CD4-positive, alpha-beta T cell (primary cell): ENCODE measurements at places on chromosomes 5 and 9. TPM values are rescaled to one million over a fixed set of nuclear protein-coding genes. Genes with fewer than 3 reads are reported as not detected.

SLC6A19 gene
- not detected for total RNA-seq

DNA sequence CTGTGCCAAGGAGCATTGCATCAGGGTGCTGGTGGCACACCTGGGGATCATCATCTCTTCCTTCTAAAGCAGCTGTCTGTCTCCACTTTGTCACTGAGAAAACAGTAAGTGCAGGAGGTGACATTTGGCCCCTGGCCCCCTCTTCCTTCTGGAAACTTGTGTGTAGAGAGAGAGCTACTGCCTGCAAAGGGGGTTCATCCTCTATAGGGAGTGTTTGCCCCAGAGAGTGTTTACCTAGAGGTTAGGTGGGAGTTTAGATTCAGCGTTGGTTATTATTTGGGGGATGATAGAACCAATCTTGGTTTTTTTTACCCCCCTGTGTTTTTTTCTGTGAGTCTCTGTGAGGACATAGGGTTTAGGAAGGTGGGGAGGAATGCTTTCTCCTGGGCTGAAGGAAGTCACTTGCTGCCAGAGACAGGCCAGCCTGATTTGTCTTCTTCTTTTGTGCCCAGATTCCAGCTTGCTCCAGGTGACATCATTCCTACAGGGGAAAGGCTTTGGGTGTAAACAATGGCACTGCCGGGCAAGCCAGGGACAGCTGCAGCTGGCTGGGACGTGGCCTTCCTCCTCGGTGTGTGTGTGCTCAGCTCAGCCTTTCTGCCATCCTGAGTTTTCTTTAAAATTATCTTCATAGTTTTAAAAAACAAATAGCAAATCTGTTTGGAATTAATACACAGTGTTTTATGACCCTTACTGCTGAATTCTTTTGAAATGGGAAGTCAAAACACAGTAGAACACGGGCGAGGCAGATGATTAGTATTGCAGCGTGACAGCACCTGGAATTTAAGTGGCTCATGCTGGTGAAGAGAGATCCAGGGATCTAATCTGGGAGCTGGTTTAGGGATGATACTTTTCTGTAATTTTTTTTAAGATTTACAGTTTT is 24.5 kb downstream of the PRRC2B start:
- DNase-seq: no peak

- DNase-seq: no peak
Observed at GRCh38 chr9:111016016-111016415, 22.3 kb downstream of the LPAR1 start.

- no peak for DNase-seq
Observed at GRCh38 chr5:134541736-134542376, 16.4 kb downstream of the JADE2 start.

DNA sequence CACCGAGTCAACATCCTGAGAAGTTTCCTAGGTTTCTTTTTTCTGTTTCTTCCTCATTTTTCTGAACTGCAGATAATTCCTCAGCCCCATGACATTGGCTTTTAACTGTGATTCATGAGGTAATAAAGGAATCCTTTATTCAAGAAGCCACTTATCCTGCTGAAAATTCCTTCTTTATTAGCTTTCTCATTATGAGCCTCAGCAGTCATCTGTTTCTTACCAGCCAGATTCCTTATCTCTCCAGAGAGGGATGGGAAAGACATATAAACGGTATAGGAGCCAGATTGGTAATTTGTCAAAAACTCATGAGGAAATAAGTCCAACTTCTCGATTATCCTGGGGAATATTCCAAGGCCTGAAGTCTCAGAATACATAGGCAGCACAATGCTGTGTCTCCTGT is 465.4 kb downstream of the ICE1 start:
- DNase-seq: no peak

DNA sequence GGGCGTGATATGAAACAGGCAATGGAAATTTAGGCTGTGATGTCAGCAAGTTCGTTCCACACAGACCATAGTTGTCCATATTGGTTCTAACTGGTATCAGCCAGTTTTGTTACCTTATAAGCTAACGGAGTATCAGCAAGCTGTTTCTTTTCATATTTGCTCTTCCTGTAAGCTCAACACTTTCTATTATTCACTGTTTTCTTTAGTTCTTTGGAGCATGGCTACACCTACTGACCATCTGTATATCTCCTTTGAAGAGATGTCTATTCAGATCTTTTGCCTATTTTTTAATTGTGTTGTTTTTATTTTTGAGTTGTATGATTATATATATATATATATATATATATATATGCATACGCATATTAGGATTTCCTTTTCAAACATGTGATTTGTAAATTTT is 1057.2 kb upstream of the CDH10 start:
- no peak for DNase-seq

GRCh38 chr5:124054564-124054963 is 542.6 kb downstream of the CSNK1G3 start:
- DNase-seq: no peak

- DNase-seq: no peak
Observed at GRCh38 chr9:79884546-79884945, 312.8 kb downstream of the TLE4 start.

WDR38 gene
- total RNA-seq: not detected

CCL27 gene
- not detected for total RNA-seq

DNA sequence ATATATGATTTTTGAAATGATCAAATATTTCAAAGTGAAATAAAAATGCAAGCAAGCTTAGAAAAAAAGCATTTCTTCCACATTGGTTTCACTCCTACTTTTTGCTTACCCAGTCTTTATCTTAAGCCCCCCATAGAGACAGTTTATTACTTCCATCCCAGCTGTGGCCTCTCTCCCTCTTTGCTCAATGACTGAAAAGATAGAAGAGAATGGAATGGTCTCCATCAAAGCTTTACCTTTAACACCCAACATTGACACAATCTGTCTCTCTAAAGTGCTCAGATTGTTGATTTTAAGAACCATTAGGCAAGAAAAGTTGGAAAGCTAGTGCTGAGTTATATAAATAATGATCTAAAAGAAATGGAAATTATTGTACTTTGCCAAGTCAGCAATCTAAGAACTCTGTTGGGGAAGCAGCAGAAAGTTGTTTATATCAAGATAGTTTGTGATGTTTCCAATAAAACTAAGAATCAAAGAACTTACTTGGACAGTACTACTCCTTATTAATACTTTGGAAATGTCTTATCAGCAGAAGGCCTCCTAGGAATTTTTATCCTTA is 277.5 kb upstream of the NREP start:
- DNase-seq: no peak

ANKRD31 gene
- 0.55 TPM for total RNA-seq

DNA sequence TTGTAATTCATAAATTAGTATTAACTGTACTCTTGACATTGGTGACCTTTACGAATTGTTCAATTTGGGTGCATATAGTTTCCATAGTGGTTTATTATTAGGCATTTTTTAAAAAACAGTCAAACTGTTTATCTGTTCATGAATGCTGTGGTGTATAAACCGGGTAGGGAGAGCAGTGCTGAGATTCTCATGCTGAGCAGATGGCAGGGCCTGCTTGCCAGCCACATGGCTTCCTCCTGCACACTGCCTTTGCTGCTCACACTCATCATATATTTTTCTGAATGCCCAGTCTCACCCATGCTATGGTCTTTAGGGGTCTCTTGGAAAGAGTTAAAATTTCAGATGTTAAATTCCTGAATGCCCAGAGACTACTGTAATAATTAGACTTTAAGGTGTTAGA is 40.8 kb downstream of the NNT start:
- no peak for DNase-seq

GRCh38 chr9:109232449-109233237 is 65.6 kb upstream of the FRRS1L start:
- no peak for DNase-seq

DNA sequence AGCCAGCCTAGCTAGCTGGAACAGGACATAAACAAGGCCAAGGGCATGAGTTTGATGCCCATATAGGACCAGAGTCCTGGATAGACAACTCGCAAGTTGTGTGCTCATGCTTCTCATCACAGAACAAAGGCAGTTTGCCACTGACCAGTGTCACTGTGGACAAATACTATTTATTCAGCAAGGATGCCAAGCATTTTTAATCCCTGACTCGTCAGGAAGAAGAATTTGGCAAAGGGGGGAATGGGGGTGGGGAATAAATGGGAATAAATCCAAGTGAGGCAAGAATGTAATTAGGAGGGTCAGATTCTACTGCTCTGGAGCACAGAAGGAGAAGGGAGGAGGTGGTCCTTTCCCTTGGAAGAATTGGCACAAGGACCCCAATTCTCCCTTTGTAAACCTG is 46.8 kb upstream of the ANKRD55 start:
- DNase-seq: no peak

- DNase-seq: no peak
Observed at GRCh38 chr5:76113103-76113502, 29.9 kb downstream of the SV2C start.

NOXA1 gene
- total RNA-seq: 6.7 TPM

EIF4E1B gene
- total RNA-seq: not detected

RNF208 gene
- 0.66 TPM for total RNA-seq

SV2C gene
- 0.03 TPM for total RNA-seq

- no peak for DNase-seq
Observed at GRCh38 chr5:59358005-59358861, 535.3 kb downstream of the PDE4D start.

GRCh38 chr5:80740999-80741398 is 86.2 kb upstream of the DHFR start:
- DNase-seq: no peak

DNA sequence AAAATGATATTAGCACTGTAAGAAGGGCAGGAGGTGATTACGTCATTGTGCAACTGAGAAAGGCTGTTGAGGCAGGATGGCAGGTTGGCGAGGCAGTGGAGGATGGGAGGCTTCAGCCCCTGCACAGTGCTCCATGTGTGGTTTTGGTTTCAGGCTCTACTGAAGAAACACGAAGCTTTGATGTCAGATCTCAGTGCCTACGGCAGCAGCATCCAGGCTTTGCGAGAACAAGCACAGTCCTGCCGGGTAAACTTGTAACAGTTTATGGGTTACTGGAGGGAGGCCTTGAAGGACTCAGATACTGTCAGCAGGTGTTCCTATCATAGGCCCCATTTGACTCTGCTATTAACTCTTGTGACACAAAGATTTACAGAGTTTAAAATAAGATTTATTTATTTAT is 35.1 kb downstream of the SPTAN1 start:
- DNase-seq: peak; percentile 25

C5orf34 gene
- 1.2 TPM for total RNA-seq

SAXO1 gene
- 0.19 TPM for total RNA-seq

DNA sequence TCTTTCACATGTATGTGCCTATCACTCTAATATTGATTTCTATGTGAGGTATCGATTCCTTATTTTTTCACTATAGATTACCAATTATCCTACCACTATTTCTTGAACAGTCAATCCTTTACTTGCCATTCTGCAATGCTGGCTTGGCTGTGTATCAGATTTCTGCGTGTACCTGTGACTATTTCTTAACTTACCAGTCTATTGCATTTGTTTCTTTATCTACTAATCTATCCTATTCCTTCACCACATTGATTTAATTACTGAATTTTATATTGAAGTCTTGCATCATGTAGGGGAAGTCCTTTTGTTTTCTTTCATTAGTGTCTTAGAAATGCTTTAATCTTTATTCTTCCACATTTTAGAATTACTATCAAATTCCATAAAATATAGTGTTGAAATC is 684.8 kb downstream of the LRRC70 start:
- no peak for DNase-seq

- no peak for DNase-seq
Observed at GRCh38 chr9:124124729-124125650, 113.4 kb downstream of the LHX2 start.

DNA sequence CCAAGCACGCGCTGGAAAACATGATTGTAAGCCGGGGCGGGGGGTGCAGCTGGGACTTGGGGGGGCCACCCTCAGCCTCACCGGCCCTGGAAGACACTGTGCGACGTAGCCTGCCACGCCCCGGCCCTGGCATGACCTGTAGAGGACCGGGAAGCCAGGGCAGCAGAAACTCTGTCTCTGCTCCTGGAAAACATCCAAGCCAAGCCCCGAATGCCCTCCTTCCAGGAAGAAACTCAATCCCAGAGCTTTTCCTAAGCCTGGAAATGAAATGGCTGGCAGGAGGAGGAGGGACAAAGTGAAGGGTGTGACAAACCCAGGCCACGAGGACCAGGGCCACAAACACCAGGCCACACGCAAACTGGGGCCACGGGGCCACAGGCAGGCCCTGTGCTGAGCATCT is 55.4 kb downstream of the KCNT1 start:
- no peak for DNase-seq

DNA sequence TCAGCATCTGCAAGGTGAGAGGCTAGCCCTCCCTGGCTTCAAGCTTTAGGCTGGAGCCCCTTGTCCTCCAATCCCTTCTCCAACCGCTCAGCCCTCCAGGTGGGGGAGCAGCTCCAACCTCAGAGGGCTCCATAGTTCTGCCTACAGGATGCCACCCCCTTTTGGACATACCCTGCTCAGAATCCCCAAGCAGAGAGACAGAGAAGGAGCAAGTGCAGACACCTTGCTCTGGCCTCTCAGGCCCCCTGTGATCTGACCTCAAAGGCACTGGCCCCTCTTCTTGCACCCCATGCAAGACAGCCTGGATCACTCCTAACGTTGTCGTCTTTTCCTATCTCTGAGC is 101.6 kb downstream of the C5orf15 start:
- no peak for DNase-seq

DNA sequence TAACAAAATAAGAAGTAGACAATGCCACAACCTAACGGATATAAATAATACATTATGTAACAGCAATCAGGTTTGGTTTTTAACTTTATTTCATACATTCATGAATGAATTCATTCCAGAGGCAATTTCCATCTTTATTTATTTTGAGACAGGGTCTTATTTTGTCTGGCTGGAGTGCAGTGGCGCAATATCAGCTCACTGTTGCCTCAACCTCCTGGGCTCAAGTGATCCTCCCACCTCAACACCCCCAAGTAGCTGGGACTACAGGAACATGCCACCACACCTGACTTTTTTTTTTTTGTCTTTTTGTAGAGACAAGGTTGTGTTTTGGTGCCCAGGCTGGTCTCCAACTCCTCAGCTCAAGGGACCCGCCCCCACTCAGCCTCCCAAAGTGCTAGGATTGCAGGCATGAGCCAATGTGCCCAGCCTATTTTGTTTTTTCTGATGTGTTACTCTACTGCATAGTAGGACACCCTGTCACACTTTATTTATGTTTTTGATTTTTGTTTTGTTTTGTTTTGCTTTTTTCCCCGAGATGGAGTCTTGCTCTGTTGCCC is 26.3 kb upstream of the C5orf24 start:
- DNase-seq: no peak

DNA sequence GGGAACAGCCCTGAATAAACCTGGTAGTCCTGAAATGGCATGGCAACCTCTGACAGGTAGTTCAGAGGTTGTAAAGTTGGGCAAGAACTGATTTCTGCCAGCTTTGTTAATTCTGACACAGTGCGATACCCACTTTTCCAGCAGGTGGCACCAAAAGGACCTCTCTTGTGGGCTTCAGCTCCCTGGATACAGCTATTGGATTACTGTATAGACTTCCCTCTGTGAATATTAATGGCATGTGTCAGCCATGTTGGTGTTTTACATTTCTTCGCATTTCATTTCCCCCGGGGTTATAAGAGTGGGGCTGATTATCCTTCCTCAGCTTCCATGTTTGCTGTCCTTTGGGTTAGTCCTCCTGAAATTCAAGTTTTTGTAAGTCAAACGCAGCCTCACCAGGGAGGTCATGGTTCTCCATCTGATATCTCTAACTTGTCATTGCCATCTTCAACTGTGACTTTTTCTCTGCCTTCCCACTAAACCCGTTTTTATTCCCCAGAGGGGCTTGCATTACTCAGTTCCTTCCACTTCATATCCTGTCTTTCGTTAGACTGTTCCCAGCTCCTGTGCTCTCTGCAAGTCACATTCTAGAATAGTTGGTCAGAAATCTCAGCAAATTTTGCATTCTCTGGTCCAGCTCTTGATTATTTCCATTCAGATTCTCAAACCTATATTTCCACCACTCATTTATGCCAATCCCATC is 135.6 kb downstream of the LIFR start:
- no peak for DNase-seq

IGIP gene
- 1.5 TPM for total RNA-seq

GRCh38 chr5:2370626-2371418 is 380.7 kb downstream of the IRX2 start:
- no peak for DNase-seq
